ENCODE measurements at places on chromosomes 2 and 18.

GRCh38 chr18:44715245-44715644 is 34.6 kb downstream of the SETBP1 start:
- DNase-seq: peak; percentile 48

- no peak for DNase-seq
Measured at GRCh38 chr2:101433465-101433864, 41.4 kb downstream of the RFX8 start.

DNA sequence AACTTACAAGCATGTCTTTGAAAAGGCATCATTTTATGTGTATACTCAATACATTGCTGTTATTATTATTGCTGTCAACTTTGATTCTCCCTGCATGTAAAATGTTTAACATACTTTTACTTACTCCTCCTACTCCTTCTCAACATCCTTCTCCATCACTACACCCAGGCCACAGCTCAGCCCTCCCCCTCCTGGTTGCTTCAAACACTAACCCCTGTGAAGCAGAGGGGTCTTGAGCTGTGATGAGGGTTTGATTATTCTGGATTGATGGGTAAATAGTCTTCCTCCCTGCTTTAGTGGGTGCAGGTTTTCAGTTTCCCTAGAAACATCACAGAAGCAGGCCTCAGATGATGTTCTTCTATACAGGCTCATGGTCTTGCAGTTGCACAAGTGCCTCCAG is 221.0 kb downstream of the OSR1 start:
- no peak for DNase-seq

DNA sequence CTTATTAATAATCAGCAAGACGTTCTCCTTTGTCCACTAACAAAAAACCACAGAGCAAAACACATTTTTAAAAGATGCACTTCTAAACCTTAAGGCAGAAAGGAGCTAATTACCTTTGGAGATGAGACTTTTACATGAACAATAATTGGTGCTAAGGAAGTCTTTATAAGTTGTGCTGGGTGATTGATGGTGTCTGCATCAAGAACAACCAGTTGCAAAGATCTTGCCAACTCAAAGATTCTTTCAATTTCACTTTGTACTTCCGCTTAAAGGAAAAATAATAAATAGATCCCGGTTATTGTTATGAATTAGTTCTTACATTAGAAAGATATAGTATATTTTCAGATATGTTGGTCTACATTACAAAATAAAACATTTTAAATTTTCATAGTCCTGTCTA is 26.9 kb upstream of the ARL5A start:
- no peak for DNase-seq

- no peak for DNase-seq
Measured at GRCh38 chr2:129882476-129882875, 97.0 kb upstream of the RAB6C start.

DNA sequence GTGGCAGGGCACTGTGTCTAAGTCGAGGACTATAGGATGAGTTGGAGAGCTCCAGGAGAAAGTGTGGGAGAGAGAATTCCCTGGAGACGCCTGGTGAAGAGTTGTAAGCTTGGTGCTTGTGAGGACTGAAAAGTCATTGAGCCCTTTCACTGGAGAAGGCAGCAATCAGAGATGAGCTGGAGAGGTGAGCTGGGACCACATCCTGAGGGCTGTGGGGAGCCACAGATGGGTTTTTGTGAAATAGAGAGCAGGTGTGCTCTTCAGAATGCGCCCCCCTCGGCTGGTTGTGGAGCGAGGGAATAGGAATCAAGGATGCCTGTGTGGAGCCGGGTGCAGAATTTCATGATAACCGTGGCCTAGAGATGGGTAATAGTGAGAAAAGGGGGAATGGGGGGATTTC is 224.3 kb downstream of the KLHL29 start:
- DNase-seq: no peak

DNA sequence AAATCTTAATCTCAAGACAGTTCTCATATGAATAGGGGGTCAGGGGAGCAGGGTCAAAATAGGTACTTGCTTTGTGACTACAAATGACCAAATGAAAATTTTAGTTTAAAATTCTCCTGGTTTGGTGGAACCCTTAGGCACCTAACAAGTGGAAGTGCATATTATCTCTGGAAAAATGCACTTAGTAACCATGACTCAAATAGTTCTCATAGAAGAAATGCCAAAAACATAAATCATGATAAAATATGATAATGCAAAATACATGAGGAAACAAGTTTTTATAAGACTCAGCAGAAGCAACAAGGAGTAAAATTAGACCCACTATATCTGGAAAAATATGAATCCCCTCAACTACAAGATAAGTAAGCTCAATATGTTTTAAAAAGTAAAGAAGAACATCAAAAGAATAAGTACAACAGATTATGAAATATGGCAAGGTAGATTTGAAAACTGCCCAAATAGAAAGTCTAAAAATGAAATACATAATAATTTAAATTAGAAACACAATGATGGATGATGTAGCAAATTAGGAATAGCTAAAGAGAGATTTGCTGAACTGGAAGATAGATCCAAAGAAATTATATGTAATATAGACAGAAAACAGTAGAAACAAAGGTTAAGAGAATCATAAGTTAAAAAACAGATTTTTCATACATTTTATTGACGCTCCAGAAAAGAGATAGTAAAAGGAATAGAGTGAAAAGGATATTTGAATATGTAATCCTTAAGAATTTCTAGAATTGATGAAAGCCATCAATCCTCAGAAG is 308.3 kb downstream of the SETBP1 start:
- DNase-seq: peak; percentile 11

GRCh38 chr2:42864641-42865280 is 72.4 kb upstream of the HAAO start:
- no peak for DNase-seq

GRCh38 chr2:66532972-66533868 is 98.3 kb downstream of the MEIS1 start:
- DNase-seq: no peak

GRCh38 chr2:111715987-111716904 is 167.7 kb downstream of the ANAPC1 start:
- no peak for DNase-seq

DNA sequence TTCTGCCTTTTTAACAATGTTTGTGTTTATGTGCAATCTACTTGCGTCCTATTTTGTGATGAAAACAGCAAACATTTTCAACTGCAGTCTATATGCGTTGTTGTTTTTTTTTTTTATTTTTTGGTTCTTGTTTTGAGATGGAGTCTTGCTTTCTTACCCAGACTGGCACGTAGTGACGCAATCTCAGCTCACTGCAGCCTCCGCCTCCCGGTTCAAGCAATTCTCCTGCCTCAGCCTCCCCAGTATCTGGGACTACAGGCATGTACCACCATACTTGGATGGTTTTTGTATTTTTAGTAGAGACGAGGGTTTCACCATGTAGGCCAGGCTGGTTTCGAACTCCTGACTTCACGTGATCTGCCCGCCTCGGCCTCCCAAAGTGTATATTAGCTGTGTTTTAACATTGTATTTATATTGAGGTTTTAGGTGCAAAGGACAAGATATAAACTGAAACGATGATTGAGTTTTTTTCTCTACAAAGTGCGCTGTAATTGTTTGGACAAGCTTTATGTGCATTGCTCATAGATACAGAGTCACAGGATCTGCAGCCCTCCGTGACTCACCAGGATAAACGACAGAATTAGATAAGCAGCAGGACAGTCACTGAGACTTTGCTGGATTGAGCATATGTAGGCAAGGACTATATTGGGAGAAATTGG is 17.4 kb downstream of the CDH7 start:
- no peak for DNase-seq

DNA sequence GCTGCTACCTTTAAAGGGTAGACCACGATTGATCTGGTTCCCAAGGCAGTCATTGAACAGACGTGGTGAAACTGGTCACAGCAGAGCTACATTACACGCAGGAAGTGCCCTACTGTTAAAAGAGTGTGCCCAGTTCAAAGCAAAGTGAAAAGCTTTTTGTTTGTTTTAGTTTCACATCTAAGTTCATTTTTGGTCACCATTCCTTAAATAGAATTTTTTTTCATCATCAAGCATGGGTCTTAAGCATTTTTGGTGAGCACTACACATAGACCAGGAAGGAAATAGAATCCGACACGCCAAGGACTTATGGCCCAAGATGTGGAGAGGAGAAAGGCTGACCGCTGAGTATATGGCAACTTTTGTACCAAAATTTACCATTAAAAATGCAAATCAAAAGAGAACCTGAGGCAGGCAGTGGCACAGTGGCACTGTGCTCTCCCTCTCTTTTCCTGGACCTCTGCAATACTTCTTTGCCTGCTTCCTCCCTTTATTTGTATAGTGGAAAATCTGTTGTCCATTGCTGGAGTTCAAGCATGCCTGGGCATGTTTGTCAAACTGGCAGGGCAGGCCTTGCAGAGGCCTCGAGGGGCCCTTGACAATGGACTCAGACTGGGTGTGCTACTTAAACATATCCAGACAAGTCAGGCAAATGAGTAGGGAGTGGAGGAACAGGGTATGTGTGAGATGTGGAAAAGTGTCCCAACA is 42.6 kb upstream of the HNRNPA3 start:
- peak; percentile 97 for DNase-seq

DNA sequence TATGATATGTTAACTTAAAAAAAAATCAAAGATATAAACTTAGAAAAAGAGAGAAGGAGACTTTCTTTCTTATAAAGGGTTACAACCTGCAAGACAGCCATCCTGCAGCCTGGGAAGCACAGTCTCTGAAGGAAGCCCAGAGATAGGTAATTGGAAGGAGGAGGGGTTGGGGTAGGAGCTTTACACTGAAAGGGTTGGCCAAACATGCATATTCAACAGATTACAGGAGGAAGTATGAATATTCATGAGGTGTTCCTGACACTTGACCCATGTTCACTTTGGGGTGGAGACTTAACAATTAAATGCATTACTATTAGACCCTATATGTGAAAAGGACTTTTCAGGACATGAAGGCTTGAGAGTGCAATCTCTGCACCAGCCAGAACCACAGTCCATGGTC is 71.7 kb upstream of the CDH2 start:
- no peak for DNase-seq

GRCh38 chr2:195730912-195731311 is 73.9 kb downstream of the SLC39A10 start:
- no peak for DNase-seq

DNA sequence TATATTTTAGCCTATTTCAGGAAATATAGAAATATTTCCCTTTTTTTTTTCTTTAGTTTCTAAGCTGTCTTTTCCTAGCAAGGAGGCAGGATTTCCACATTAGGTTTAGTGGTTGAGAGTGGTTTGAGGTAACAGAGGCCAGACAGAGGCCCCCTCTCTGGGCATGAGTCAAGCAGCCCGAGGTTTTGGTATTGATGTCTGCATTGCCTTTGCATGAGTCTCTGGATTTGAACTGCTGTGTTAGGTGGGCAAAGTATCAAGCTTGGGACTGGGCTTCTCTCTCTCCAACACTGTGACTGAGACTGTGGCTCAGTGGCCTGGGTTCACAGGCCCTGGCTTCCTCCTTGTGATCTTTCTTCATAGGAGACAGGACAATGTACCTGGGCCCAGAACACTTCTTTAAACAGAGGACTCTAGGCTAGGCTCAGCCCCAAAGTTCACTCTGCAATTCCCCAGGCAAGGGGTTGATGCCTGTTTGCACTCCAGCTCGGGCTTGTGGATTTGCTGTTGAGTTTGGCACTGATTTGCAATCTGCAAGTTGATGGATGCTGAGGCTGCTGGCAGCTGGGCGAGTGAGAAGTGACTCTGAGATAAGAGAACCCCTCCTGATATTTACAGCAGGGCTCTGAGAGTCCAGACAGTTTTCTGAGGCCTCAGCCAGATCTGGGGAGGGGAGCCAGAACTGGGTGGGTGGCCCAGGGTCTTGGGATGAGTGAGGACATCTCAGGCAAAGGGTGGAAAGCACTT is 271.2 kb downstream of the EN1 start:
- no peak for DNase-seq

DNA sequence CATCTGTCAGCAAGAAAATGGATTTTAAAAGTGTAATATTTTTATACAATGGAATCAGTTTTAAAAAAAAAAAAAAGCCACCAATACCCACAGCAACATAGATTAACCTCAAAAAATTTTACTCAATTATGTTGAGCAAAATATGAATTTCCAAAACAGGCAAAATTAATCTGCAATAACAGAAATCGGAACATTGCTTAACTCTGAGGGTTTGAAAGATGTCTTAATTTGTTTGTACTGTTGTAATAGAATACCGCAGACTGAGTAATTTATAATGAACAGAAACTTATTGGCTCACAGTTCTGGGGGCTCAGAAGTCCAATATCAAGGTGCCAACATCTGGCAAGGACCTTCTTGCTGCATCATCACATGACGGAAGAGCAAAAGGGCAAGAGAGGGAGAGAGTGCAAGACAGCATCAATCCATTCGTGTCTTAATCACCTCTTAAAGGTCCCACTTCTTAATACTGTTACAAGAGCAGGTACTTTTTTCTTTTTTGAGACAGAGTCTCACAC is 31.8 kb upstream of the TNFAIP6 start:
- DNase-seq: no peak

GRCh38 chr2:159613091-159613490 is 3.3 kb downstream of the BAZ2B start:
- DNase-seq: no peak

GRCh38 chr2:242044313-242044590 is 174.7 kb downstream of the RTP5 start:
- DNase-seq: no peak

DNA sequence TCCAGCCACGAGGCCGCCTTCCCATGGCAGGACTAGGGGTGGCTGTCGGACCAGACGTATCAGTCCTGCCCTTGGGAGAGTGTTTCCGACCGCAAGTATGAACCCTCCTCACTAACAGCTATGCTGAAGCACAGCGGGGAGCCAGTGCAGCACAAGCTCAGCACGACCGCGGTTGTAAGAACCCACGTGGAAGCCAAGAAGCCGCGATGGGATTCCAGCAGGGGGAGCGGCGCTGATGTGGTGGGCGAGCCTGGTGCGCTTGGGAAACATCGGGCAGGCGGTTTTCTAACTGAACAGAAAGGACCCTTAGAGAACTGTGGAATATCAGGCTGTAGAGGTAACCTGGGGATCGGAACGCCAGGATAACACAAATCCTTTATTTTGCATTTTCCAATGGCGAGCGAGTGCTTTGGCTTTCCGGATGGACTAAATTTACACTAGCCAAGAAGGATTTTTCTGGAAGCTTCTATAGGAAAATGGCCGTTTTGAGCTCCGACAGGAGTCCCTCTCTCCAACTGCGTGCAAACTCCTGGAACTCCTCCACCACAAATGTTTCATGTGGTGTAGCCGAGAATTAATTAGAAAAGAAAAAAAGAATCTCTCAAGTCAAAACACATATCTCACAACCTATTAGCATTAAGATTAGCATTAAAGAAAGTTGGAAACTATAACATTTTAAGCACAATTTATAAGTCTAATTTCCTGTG is 132.0 kb upstream of the MYCN start:
- no peak for DNase-seq

DNA sequence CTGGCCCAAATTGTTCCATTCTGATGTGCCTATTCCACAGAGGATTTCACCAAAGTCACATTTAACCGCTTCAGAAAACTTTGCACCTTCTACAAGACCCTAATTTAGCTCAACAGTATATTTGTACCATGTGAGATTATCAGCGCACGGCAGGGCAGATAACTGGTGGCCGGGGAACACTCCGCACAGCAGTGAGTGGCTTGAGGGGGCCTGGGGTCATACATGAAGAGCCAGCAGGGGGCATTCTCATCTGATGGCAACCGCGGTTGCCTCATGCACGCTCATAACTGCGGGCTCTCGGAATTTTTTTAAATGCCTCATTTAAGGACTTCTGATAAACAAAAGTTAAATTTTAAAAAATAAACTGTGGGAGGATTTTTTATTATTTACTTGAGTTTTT is 84.1 kb downstream of the BIN1 start:
- DNase-seq: no peak
